Mesenteric fat pad (tissue), 1 donor: ENCODE measurements at places on chromosomes 12 and 14. TPM values are rescaled to one million over a fixed set of nuclear protein-coding genes. Genes with fewer than 3 reads are reported as not detected.

HOTAIR gene
- not detected for total RNA-seq

RHOJ gene
- total RNA-seq = 14.5 TPM

DAO gene
- not detected for total RNA-seq

TRPV4 gene
- 3.5 TPM for total RNA-seq

KRT2 gene
- total RNA-seq = not detected

SDR9C7 gene
- not detected for total RNA-seq

TCL1B gene
- not detected for total RNA-seq

CCDC38 gene
- total RNA-seq = not detected

DNA sequence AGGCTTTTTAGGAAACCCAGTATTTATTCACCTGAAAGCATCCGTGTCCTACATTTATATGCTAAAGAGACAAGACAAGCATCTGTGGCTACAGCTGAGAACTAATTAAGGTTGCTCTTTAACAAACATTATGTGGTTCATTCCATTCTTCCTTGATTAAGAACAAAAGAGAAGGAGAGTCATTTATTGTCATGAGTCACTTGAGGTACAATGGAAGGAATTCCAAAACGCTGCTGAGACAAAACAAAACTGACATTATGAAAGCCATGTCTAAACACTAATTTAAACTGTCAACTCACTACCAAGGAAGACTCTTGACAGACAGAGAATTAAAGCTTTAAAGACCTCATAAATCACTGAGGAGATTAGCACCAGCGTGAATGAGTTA lies 214.4 kb downstream of the BMP4 start:
- no peak for DNase-seq

DNA sequence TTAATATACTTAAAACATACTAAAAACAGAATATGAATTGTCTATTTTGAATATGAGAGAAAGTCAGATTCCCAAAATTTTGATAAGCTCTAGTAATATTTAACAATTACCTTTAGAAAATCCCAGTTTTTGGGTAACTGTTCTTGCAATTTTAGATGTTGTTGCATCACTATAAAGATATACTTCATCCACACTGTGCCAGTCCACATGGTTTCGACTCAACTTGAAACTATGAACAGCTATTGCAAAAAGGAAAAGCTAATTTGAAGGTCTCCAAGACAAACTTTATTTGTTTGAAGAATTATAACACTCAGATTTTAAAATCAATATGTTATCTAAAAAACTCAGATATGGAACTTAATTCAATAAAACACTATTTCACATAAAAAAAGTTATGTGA lies 59.9 kb downstream of the DDHD1 start:
- DNase-seq = no peak

GRCh38 chr14:23428686-23429495 lies 6.6 kb downstream of the MYH7 start:
- DNase-seq = peak; percentile 47

- no peak for DNase-seq
Observed at GRCh38 chr12:43728698-43729097, 29.9 kb downstream of the PUS7L start.

DNA sequence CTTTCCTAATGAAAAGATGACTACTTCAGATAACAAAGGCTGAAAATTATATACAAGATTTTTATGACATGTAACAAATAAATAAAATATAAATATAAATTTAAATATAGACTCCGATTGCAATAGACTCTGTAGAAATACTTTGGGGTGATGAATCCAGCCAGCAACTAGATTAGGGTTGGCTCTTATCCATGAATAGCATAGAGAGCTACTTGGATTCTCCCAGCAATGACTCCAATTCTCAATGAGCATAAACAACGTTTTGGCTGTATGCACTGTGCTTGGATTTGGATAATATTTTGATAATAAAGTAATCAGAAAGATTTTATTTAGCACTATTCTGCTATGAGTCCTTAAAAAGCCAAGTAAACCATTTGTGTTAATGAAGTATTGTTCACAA lies 58.0 kb upstream of the LRFN5 start:
- no peak for DNase-seq

DNA sequence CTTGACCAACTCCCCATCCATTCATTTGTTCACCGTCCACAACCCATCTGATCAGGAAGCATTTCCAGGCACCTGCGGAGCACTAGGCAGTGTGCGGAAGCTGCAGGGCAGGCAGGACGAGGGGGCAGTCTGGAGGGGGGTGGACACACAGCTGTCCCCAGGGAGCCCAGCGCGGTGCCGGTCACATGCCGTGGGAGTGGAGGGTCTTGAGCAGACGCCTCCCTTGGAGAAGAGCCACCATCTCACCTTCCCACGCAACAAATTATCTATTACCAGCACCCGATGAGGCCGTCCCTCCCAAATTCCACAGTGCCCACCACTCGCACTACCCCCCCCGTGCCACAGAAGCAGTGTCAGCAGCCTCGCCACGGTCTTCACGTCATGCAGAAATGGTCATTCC lies 10.8 kb downstream of the DLK1 start:
- DNase-seq = peak; percentile 88

DNA sequence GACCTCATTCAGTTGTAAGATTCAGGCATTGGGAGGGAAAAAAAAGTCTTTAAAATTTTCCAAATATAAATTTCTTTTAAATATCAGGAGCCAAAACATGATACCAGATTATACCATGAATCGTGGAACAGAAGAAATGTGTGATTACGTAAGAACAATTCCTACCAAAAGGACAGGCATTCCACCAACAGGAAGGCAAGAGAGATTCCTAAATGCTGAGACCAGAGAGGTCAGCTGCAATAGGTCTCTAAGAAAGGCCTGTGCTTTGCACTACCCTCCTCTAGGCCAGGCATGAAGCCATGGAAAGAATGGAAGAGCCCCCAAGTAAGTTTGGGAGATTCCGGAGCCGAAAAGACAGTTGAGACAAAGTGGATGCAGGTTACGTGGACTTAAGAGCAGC lies 83.7 kb downstream of the PTGER2 start:
- DNase-seq = no peak

- DNase-seq = no peak
Observed at GRCh38 chr12:123227581-123228258, 5.2 kb downstream of the MPHOSPH9 start.

- DNase-seq = no peak
Observed at GRCh38 chr12:95484524-95484923, 10.6 kb downstream of the METAP2 start.

DNA sequence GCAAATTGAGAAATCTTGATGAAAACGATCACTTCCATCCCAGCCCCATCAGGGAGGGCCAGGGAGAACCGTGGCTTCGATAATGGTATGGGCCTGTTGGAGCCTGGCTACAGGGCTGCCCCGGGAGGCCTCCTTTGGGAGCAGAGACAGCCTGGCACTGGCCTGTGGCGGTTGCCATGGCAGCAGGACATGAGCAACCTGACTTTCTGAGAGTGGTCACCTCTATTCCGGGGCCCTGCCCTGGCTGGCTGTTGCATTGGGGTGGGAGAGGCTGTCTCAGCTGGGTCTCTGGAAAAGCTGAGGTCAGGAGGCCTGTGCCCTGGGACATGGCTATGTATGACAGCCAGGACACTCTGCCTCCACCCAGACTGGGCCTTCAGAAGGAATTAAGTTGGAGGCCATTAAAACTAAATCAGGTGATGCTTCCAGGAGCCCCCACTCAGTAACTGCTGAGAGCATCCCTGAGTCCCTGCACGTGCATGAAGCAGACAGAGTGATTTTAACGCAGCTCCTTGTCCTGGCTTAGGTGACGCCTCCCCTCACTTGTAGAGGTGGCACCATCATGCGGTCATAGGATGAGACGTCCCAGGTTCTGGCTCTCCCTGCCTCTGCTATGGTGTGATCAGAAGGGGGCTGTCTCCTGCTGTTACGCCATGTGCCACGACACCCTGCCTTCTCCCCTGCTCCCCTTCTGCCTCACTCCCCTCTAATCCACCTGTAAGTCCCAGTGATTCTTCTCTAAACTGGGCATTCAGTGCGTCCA lies 126.3 kb downstream of the SLC25A47 start:
- peak; percentile 79 for DNase-seq

DNA sequence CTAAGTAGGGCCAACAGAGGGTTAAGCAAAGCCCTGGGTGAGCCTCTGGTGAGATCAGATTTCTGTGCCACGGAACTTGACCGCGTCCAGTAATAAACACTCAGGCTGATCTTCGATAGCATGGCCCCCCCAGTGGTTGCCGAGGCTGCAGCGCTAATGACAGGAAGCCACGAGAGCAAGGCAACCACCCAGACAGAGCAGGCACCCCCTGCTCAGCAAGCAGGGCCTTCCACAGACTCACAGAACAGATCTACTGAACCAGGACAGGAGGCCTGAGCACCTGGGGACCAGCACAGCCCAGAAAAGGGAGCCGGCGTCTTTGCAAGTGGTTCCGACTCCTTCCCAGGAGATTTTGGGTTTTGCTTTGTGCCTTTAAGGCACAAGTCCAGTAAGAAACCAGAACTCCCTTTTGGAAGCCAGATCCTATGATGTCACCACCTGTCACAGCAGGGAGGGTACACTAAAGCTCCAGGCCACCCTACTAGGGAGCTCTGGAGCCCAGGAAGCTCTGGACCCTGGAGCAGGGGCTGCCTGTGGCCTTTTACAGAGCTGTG lies 42.3 kb downstream of the BCL11B start:
- DNase-seq = no peak

GRCh38 chr12:98674841-98675240 lies 29.8 kb downstream of the APAF1 start:
- DNase-seq = no peak
